ENCODE measurements at places on chromosomes 2 and 18.

DNA sequence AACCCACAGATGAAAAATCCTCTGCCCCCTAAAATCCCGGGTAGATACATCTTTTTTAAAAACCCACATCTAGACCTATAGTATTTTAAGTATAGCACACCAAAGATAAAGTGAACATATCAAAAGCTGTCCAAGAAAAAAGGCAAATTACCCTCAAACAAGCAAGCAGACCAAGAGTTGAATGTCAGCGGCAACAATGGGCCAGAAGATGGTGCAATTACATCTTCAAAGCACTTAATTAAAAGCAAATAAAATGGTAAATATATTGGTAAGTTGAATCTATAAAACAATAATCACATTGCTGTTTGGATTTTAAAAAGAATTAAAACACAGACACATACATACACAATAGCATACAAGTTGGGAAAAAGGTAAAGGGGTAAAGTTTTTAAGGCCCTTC is 98.5 kb downstream of the MYOM1 start:
- no peak for DNase-seq

DNA sequence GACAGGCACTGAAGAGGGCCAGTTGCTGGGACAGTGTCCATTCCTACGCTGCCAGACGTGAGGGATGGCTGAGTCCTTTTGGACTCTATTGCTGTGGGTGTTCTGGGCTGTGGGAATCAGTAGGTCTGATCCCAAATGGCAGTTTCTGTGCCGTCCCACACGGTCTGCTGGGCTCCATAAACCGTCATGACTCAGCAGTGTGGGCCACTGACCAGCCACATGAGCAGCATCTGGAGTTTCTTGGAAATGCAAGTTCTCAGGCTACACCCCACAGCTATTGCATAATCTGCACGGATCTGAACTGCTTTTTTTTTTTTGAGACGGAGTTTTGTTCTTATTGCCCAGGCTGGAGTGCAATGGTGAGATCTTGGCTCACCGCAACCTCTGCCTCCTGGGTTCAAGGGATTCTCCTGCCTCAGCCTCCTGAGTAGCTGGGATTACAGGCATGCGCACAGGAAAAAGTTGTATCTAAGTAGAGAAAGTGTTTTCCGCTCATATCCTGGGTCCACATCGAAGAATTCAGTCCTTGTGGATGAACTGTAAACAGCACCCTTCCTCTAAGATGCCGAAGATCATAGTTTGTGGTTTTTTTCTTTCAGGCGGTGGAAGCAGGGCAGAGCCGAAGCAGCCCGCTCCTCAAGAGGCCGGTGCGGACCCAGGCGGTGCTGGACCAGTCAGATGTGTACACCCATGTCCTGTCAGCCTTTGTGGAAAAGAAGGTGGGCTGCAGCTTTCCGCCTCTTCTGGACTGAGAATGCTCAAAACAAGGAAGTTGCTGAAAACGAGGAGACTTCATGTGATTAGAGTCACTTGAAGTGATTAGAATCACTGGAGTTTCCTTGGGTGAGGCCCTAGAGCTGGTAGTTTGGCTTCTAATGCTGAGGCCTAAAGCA is 25.5 kb downstream of the RMC1 start:
- no peak for DNase-seq

DNA sequence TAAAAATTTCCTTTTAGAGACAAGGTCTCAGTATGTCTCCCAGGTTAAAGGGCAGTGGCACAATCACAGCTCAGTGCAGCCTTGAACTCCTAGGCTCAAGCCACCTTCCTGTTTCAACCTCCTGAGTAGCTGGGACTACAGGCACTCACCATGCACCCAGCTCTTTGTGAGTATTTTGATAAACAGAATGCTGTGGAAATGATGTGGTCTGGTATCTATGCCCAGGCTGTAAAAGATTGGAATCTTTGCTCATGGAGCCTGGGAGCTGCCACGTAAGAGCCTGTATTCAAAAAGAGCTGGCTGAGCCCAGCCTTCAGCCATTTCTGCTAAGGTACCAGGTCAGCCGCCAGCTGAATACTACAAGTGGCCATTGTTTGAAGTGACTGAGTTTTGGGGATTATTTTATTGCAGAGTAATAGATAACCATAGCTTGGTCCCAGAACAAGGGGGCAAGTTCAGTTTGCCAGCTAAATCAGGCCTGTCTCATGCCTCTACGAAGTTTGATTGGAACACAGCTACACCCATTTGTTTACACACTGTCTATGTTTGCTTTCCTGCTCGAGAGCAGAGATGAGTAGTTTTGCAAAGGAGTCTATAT is 21.3 kb upstream of the ARL5A start:
- no peak for DNase-seq

GRCh38 chr2:37167636-37168180 is 10.9 kb upstream of the EIF2AK2 start:
- no peak for DNase-seq

DNA sequence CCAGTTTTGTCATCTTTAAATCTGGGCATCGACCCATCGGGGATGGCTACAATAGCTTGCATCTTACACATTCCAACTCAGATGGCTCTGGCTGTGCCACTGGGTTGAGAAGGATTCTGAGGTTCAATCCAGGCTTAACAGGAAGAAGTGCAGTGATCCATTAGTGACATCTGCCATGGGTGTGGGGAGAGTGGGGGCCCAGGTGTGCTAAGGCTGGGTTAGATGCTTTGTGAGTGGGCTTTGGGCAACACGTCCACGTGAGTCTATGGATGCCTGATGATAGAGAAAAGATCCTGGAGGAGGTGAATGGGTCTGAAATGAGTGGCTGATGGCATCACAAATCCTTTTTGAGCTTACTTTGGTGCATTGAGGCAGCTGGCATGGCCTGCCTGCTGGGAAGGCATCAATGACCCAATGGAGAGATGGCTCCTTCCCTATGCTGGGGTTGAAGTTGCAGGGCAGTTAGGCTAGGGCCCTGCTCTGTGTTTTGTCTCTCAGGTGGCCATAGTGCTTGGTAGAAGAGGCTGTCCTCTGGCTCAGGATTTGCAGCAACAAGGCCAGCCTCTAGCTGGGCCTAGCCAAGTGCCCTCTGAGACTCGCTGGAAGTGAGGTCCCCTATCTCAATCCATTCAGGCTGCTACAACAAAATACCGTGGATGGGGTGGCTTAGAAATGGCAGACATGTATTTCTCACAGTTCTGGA is 56.7 kb downstream of the HS1BP3 start:
- DNase-seq = no peak

DNA sequence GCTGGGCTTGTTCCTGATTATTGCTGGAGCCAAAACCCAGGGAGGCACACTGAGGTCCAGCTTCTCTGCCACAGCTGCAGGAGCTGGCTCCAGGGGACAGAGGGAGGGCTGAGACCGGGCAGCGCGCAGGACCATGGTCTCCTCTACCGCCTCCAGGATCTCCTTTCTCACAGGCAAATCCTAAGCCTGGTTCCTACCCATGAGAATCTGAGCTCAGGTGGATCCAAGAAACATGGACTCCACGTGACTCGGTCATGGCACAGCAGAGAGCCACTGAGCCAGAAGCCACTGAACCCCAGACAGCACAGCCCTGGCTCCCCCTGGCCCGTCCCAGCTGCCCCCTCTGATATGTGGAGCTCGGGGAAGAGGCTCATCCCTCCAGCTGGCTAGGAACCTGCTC is 653.4 kb upstream of the ID2 start:
- no peak for DNase-seq

Measured in GM20000 (cell line).